Naive thymus-derived CD4-positive, alpha-beta T cell (primary cell): ENCODE measurements at places on chromosomes 7 and 10. TPM values are rescaled to one million over a fixed set of nuclear protein-coding genes. Genes with fewer than 3 reads are reported as not detected.

FLNC gene
- total RNA-seq, result 0.19 TPM

FOXP2 gene
- total RNA-seq, result not detected

ACADSB gene
- 27.3 TPM for total RNA-seq

TMEM140 gene
- total RNA-seq, result 20.4 TPM

PRR15 gene
- total RNA-seq, result not detected

RASA4 gene
- 102 TPM for total RNA-seq

C10orf62 gene
- not detected in 2 replicates for total RNA-seq

OPALIN gene
- not detected for total RNA-seq

HMX3 gene
- total RNA-seq, result not detected

DNA sequence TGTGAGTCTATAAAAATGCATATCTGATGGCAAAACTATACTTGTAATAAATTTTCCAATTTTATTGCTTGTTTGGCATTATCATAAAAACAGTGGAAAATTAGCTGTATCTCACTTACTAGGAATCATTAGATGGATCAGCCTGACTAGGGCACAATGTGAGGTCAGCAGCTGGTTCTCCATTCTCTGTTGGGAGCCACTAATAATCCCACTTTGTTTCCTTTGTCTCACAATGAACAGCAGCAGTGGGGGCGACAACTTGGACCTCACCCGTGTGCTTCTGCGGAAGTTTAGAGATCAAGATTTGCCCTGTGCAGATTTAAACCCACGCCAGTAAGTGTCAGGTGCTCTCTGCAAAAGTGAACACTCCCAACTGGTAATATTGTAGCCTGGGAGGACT lies 295.5 kb downstream of the ABCA13 start:
- no peak for DNase-seq
- no peaks in the 10 kb centered on the region for H3K4me1 ChIP-seq
- H3K27ac ChIP-seq, result no peak overlapping the region
- H3K27me3 ChIP-seq, result no peaks in the 10 kb centered on the region
- no peak overlapping the region for H3K4me3 ChIP-seq

DNA sequence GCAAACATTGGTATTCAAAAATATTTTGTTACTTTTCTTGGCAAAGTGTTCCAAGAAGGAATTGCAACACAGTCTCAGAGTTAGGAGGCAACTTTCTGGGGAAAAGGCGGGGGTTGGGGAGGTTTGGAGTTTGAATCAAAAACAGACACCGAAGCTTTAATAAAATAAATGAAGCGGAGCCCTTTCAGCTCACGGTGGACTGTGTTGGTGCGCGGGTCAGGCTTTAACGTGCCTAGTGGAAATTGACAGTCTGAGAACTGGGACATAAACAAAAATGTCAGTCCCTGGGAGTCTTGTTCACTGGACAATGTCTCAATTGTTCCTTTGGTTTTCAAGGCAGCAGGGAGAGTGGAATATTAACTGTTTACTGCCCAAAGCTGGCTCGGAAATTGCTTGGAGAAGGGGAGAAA lies 109.3 kb downstream of the TCF7L2 start:
- H3K4me3 ChIP-seq, result no peak overlapping the region
- no peak for DNase-seq
- no peaks in the 10 kb centered on the region for H3K4me1 ChIP-seq
- no peaks in the 10 kb centered on the region for H3K27me3 ChIP-seq

DNA sequence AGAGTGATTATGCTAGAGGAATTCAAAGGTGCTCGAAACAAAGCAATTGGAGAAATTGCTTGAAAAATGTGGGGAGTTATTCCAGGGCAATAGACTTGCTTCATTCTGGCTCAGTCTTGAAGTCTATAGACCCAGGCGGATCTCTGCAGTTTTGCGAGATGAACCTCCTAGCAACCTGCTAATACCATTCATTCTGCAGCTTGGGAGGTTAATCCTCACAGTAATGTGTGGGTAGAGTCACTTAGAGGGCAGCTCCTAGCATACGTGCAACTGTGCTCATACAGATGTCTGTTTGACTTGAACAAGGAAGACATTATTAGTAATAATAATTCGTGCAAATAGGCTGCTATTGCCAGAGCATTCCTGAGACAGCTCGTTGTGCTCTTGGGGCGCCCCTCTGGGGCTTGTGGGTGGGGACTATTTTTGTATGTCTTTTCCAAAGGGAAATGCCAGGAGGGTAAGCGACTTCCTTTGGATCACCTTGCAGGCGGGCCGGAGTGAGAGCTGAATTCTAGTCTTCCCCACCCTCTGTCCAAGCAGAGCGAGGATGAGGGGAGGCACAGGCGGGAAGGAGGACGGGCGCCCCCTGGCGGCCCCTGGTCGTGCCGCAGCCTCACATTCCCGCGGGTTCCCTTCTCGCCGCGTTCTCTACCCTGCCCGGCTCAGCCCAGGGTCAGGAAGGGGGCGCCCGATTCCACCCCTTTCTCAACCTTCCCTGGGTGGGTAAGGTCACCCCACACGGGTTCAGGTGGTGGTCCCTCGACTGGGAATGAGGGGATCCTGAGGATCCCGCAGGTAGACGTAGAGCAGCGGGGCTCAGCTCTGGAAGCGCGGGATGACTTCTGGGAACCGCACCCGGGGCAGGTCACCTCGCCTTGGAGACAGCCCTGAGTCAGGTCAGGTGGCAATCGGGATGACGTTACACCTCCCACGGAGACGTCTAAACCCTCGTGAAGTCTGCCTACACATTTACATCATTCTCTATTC lies 241.5 kb downstream of the PHTF2 start:
- no peaks in the 10 kb centered on the region for H3K4me1 ChIP-seq
- H3K27me3 ChIP-seq, result peaks cover 3% of the 10 kb centered on the region
- H3K36me3 ChIP-seq, result no peaks in the 10 kb centered on the region
- DNase-seq, result peak; percentile 48
- H3K27ac ChIP-seq, result no peak overlapping the region

DNA sequence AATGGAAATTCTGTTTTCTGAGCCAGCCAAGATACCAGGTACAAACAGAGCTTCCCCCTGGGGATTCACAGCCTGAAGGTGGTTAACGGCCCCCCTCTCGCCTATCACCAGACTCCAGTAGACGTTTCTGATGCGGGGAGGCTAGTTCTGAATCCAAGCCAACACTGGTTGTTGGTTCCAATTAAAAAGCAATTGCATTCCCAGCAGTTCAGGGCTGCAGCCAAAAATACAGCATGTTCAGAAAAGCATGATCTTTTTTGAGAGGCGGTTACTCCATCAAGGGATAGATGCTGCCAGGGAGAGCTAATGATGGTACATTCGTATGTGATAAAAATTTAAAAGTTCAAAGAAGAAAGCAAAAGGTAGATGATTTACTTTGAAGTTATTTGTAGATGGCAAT lies 481.0 kb downstream of the GALNT17 start:
- no peak overlapping the region for H3K27ac ChIP-seq
- no peaks in the 10 kb centered on the region for H3K27me3 ChIP-seq
- H3K4me3 ChIP-seq, result no peak overlapping the region
- no peak for DNase-seq

GRCh38 chr10:6201516-6201975 lies 1.2 kb upstream of the PFKFB3 start:
- H3K4me1 ChIP-seq, result peaks cover 12% of the 10 kb centered on the region
- no peaks in the 10 kb centered on the region for H3K27me3 ChIP-seq
- DNase-seq, result peak; percentile 86
- peak overlapping the region; percentile 84 for H3K4me3 ChIP-seq

GRCh38 chr10:72053690-72054089 lies 34.7 kb downstream of the SPOCK2 start:
- no peaks in the 10 kb centered on the region for H3K36me3 ChIP-seq
- H3K27me3 ChIP-seq, result no peaks in the 10 kb centered on the region
- H3K4me3 ChIP-seq, result no peak overlapping the region
- DNase-seq, result no peak
- no peak overlapping the region for H3K27ac ChIP-seq
- no peaks in the 10 kb centered on the region for H3K4me1 ChIP-seq

DNA sequence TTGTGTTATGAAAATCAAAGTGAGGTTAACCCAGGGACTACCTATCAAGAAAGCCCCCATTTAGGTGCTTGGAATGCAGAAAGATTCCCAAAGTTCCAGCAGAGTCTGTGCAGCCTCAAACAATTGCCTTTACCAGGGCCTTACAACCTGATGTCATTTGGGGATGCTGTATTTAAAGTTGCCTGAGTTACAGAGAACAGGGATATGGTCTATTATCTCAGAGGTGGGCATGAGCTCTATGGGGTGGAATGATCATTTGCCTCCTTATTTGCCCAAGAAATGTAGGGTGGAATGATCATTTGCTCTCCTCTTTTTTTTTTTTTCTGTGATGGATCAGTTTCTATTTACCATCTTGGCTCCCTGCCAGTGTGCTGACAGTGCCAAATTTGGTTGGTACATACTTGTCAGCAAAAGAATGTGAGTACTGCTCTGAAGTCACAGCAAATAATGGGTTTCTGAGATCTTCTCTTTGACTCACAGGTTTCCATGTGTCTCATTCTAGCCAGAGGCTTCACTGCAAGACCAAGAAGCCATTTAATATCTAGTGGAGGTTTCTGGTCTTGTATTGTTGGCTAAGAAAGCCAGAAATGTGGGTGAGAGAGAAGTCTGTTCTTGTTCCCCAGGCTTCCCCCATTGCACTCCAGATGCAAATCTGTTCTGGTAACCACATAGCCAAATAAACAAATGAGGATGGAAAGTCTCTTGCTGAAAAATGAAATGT lies 45.5 kb upstream of the ZNRF2 start:
- no peaks in the 10 kb centered on the region for H3K36me3 ChIP-seq
- H3K27ac ChIP-seq, result no peak overlapping the region
- H3K27me3 ChIP-seq, result no peaks in the 10 kb centered on the region

DNA sequence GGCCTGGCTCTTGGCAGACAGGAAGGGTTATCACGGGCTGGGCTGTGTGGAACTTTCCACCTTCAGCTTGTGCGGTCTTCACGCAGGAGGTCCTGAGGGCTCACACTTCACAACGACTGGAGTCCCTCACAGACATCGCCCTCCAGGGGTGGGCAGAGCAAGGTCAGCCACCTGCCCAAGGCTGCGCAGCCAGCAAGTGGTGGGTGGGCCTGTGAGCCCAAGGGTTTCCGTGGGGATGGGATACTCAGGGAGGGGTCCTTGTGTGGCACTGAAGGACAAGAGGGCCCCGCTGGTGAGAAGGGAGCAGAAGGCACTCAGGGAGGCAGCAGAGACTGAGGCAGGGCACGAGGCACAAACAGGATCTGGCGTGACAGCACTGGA lies 22.0 kb downstream of the PDIA4 start:
- no peak for DNase-seq
- H3K36me3 ChIP-seq, result no peaks in the 10 kb centered on the region
- H3K4me1 ChIP-seq, result no peaks in the 10 kb centered on the region
- no peaks in the 10 kb centered on the region for H3K27me3 ChIP-seq
- H3K4me3 ChIP-seq, result no peak overlapping the region

DNA sequence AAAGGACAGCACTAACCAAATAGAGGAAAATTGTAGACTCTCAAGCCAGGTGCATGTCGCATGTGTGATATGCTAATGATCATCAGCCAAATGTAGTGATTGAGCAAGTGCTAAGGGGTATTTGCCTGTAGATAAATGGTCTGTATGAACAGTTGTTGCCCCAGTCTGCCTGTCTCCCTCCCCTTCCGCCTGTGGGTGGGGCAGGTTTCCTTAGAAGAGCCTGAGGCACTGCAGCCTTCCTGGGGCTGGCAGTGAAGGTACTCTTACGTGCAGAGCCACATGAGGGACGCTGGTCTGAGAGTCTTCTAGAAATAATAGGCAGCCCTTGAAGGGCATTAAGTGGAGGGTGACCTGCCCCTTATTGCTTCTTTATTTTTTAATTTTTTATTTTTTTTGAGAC lies 152.1 kb downstream of the SNX10 start:
- H3K36me3 ChIP-seq, result no peaks in the 10 kb centered on the region
- DNase-seq, result no peak
- no peaks in the 10 kb centered on the region for H3K27me3 ChIP-seq
- no peak overlapping the region for H3K27ac ChIP-seq
- no peaks in the 10 kb centered on the region for H3K4me1 ChIP-seq
- H3K4me3 ChIP-seq, result no peak overlapping the region

- no peaks in the 10 kb centered on the region for H3K4me1 ChIP-seq
- DNase-seq, result no peak
- no peak overlapping the region for H3K4me3 ChIP-seq
- no peaks in the 10 kb centered on the region for H3K27me3 ChIP-seq
- no peaks in the 10 kb centered on the region for H3K36me3 ChIP-seq
Measured at GRCh38 chr10:131746241-131746711, 154.5 kb upstream of the PPP2R2D start.

GRCh38 chr7:68718097-68718551 lies 880.2 kb upstream of the AUTS2 start:
- H3K4me1 ChIP-seq, result no peaks in the 10 kb centered on the region
- DNase-seq, result no peak
- H3K27me3 ChIP-seq, result no peaks in the 10 kb centered on the region

DNA sequence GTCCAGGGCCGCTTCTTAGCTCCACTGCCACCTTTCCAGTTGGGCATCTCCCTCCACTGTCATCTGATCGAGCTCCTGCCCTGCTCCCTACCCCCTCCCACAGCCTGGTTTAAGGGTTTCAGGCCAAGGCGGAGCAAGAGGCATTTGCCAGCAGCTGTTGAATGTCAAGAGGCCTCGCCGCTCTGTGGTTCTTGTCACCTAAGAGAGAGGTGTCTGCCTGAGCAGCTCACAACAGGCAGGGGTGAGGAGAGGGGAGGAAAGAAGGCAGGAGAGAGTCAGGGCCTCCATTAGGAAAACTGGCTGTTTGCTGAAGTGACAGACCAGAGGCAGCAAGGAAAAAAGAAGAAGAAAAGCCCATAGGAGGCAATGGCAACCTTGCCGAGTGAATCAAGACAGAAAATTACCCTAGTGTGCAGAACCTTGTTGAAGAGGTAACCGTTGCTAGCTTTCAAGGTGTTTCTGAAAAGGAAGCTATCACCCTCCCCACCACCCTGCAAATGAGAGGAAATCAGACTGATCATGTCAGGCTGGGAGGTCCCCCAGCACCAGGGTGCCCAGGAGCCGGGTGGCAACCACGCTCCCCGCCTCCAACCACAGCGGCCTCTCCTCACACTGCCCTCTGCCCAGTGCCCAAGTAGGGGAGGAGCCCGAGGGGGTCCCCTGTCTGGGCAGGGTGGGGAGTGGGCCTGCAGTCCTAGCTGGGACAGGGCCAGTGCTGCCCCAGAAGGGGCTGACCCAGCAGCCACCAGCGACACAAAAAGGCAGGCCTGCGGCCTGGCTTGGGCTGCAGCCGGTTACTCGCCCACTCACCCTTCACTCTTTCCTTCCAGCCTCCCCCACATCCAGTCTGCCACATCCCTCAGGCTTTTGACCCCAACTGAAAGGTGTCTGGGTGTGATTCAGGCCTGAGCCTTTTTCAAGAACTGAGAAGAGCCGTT lies 7.1 kb downstream of the GATA3 start:
- peaks cover 75% of the 10 kb centered on the region for H3K4me1 ChIP-seq
- H3K36me3 ChIP-seq, result peaks cover 24% of the 10 kb centered on the region
- H3K4me3 ChIP-seq, result peak overlapping the region; percentile 51
- H3K27ac ChIP-seq, result peak overlapping the region; percentile 82
- DNase-seq, result peak; percentile 20

- peak within 1 kb of the TSS; percentile 30 for H3K27ac ChIP-seq
- no peak for DNase-seq
Measured at GRCh38 chr10:100969187-100970075, at the start of gene SEMA4G. SEMA4G (plus strand) TSS chr10:100969504; CDS start chr10:100972913, 3,409 bp downstream.

- H3K4me3 ChIP-seq, result no peak overlapping the region
- no peaks in the 10 kb centered on the region for H3K4me1 ChIP-seq
- no peak overlapping the region for H3K27ac ChIP-seq
- DNase-seq, result no peak
Measured at GRCh38 chr7:71652510-71652909, 520.6 kb downstream of the GALNT17 start.
